ENCODE measurements at places on chromosomes 16 and 17.

GRCh38 chr17:49646391-49647255, 31.3 kb downstream of the SPOP start:
- peak; percentile 78 for DNase-seq

GRCh38 chr17:9907883-9908648, 3.0 kb upstream of the RCVRN start:
- no peak for DNase-seq

DNA sequence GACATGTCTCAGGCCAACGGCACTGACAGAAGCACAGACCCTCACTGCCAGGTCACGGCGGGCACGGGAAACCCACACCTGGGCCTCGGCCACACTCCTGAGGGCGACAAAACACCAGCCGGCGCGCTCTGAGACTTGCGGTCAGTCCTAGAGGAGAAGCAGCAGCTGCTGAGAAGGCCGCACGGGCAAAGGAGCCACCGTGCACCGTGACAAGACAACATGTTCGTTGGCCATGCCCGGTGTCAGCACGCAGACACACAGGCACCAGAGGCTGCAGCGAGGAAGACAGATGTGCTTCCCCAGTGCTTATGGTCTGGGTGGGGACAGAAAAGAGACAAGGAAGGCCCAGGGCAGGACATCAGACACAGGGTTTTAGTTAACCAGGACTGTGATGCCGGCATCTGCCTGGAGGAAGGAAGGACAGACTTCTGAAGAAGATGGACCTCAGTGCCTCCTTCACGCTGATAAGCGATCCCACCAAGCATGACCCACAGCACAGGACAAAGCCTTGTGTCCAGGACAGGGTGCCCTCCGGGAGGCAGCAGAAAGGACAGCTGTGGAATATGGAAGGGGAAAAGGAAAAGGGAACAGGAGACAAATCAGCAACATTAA, 84.0 kb downstream of the ANKRD11 start:
- no peak for DNase-seq

DNA sequence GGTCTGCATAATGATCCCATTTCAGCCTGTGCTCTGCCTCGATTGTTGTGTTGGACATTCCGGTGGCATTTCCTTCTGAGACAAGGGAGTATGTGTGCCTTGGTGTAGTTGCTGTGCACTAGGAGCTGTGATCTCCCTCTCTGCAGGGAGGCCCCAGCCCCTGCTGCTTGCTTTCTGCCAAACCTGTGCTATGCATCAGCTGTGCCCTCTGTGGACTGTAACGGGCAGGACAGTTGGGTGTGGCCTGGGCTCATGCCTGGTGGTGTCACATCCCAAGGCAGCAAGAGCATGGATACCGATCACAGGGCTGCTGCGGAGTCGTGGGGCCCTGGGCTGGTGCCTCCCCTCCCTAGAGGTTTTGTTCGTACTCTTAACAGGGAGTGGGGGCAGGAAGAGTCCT, 3.8 kb upstream of the JPT2 start:
- no peak for DNase-seq

DNA sequence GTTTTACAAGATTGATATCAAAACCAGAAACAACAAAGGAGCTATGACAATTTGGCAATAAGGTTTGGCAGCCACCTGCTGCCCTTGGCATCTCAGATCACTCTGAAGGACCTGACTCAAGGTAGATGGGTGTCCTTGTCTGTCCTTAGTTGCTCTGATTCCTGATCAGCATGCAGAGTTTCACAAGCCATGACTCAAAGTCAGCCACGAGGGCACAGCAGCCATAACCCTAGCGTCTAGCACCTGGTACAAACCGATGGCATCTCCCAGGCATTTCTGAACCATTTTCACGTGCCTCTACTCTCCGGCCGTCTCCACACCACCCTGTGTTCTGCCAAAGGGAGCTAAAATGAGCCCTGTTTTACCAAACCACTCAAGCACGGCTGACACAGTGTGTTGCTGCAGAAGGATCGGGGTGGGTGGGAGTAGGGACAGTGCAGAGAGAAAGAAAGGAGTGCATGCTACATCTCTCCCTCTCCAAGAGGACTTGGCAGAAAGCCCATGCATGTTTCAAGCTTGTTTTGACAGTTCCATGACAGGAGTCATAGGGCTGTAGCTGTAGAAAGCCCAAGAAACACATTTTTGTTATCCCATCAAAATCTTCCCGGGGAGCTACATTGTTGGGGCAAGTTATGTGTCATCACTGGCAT, 297.3 kb downstream of the ABCC12 start:
- DNase-seq, result no peak

DNA sequence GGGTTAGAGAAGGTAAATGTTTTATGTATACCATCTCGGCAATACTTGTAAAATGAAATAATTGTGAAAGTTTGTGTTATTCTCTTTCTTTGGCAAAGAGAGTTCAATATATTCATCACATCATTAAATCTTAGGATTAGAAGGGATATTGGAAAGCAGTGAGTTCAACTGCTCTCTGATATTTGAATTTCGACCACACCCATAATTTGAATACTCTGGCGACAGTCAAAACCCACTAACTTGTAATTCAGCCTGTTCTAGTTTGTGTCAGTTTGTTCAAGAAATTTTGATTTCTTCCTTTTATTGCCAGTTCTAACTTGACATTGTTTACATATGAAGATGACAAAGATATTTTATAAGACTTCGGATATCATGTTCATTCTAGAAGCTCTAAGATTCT, 1380.5 kb upstream of the CDH8 start:
- no peak for DNase-seq

DNA sequence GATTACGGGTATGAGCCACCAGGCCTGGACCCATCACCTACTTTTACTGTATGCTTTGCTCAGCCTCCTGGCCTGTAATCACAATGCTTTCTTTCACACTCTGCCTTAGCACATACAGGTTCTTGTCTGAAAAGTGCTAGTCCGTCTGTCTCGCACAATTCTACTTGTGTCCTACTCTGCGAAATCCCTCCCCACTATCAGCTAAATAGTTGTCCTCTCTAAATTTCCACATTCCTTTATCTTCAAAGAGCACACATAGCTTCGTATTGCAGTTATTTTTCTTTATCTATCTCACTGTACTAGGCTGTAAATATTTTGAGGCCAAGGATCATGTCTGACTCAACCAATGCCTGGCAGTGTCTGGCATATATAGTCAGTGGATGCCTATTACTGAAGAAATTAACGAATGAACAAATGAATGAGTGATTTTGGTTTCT, 38.5 kb upstream of the ETV4 start:
- no peak for DNase-seq

DNA sequence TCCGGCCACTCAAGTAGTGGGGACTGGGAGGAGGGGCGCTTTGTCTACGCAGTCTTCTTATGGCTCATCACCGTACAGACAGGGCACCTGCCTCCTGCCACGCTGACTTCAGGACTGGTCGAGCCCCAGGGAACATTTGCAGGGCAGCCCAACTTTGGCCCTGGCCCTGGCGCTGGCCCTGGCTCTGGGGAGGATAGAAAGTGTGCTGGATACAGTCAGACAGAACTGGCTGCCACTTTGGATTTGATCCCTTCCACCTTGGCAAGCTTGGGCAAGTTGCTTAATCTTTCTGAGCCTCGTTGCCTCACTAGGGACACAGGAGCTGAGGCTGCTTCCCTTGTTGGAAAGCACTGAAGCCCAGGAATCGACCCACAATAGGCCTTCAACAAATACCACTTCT, 13.6 kb downstream of the LGALS9 start:
- no peak for DNase-seq

GRCh38 chr16:56300242-56300623, 108.9 kb downstream of the GNAO1 start:
- DNase-seq, result no peak

DNA sequence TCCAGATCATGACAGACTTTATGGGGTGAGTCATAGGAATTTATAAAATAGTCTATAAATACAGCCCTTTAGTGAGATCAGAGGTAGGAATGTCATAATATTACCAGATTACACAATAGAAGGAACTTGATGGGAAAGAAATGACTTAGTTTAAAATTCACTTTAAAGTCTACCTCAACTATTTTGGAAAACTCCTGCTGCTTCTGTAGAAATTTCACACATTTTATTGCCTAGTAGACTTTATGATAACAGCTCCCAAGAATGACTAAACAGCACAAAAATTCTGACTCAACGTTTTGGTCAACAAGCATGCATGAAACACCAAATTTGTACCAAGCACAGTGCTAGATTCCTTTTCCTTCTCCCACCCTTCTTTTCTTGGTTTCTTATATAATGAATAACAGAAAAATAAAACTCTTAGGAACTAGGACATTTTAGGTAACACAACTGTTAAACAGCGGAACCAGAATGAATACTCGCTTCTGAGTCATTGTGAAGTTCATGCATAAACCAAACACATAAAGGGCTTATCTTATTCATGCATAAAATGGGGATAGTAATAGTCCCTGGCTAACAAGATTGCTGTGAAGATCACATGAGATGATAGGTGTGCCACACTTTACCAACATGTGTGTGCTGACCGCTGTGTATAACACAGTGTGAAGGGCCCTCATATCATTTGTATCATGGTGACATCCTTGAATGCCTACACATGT, 243.9 kb downstream of the CDH8 start:
- no peak for DNase-seq

DNA sequence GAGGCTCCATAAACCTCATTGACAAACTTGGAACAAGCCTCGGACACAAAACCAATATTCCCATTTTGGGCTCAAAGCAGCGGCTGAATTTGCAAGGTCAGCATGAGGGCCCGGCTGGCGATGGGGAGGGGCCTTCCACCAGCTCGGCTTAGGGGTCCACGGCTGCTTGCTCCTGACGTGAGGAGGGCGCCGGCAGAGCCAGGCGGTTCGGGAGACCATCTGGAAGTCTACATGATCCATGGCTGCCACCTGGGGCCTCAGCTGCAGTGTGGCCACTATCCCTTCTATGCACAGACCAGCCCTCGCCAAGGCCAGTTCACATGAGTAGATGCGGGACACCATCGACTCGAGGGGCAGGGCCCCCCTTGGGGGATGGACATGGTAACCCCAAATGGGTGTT, 39.1 kb downstream of the NDEL1 start:
- no peak for DNase-seq

DNA sequence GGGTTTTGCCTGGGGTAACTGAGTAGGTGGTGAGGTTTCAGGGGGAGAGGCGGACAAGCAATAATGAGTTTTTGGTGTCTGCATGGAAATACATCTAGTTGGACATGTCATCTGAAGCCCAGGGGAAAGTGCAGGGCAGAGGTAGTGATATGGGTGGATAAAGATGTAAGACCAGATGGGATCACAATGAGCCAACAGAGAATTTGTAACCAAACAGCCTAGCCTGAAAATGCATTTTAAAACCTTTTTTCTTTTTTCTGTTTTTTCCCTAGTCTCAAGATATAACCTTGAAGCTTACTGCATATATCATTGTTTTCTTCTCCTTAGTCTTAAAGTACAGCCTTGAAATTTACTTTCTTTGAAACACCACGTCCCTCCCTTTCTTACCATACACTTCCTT, 3.7 kb upstream of the ZNF19 start:
- DNase-seq, result no peak

GRCh38 chr17:7884581-7885366, 3.8 kb upstream of the CHD3 start:
- no peak for DNase-seq

- no peak for DNase-seq
These were observed 98.5 kb downstream of the TNFRSF13B start for GRCh38 chr17:16873174-16874035.

DNA sequence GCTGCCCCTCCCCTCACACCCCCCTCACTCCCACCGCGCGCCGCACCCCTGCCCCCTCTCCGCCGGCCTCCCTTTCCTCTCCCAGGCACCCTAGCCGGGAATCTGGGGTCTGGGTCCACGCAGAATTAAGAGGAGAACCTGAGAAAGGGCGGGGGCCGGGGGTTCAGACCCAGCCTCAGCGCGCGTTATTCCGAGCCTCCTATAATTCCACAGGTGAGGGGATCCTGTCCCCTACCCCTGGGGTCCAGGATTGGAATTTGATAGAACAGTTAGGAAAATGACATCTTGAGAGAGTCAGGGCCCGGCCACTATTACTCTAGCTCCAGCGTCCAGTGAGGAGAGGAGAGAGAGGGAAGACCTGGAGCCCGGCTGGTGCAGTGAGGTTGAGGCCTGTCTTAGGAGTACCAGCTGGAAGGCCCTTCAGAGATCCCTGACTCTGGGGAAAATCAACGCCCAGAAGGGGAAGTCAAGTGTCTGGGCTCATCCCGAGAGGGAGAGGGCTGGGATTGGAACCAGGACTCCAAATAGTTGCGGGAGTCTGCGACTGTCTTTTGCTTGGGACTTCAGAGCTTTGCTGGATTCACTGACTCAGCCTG, 17.3 kb downstream of the GRB7 start:
- DNase-seq, result no peak

DNA sequence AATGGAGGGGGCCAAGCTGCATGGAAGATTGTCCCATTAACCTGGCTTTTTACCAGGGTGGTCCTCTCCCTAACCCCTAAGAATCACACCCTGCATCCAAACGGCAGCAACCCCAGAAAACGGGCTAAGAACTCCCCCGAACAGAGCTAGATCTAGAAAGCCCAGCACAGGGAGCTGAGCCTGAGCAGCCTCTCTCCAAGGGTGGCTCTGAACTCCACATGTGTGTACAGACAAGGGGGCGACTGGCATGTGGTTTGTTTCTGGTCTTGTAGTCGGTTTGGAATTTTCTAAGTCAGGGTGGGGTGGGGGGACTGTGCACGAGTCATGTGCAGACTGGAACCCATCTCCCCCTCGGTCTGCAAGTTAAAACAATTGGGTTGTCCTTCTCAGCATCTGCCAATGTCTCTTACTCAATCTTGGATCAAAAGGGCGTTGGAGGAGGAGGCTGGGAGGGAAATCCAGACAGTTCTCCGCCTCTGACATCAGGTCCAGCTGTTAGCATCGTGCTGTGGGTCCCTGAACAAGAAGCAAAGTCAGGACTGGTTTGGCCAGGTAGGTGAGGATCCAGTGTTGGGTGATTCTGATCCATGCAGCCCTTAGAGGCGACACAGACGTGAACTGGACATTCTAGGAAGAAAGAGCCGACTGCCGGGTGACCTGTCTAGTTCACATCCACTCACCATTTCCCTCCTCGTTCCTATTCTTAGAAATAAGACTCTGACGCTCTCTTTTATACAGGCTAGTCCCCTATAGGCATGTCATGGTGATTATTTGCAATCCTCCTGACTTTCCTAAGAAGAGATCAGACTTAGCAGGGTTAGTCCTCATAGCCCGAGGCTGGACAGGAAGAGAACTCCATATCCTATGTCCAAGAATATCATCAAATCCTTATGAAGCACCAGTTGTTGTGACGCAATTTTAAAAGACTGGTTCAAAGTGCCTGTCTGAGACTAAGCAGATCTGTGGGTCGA, 381.8 kb downstream of the SOX9 start:
- DNase-seq, result no peak

GRCh38 chr17:33046361-33047255, 55.0 kb downstream of the SPACA3 start:
- DNase-seq, result no peak

- DNase-seq, result peak; percentile 94
These were observed at the start of gene DUSP3 for GRCh38 chr17:43778337-43779144. TSS of gene DUSP3 (minus strand) at chr17:43778977. CDS start at chr17:43778924, 53 bp downstream.
